ENCODE measurements at places on chromosomes 4 and X.

DNA sequence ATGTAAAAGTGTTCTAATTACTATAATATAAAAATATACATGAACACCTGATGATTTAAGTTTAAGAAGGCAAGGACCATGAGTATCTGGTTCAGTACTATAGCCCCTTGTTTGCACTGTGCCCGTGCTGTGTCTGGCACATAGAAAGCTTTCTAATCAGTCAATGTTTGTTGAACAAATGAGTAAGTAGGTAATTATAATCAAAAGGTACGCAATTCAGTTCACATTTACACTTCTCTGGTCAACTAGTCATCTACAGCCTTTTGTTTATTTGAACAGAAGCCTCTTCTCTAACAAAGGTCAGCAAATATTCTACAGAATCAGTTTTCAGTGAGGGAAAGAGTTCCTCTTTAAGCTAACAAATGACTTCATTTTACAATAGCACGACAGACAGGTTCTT, 523.3 kb downstream of the SMARCA1 start:
- DNase-seq: no peak

- no peak for DNase-seq
Measured at GRCh38 chr4:121072224-121073003, at the start of gene NDNF. Gene NDNF (minus strand): TSS chr4:121072535. CDS start chr4:121045837, 26,698 bp downstream.

GRCh38 chr4:17580969-17581368, 4.0 kb downstream of the LAP3 start:
- no peak for DNase-seq

DNA sequence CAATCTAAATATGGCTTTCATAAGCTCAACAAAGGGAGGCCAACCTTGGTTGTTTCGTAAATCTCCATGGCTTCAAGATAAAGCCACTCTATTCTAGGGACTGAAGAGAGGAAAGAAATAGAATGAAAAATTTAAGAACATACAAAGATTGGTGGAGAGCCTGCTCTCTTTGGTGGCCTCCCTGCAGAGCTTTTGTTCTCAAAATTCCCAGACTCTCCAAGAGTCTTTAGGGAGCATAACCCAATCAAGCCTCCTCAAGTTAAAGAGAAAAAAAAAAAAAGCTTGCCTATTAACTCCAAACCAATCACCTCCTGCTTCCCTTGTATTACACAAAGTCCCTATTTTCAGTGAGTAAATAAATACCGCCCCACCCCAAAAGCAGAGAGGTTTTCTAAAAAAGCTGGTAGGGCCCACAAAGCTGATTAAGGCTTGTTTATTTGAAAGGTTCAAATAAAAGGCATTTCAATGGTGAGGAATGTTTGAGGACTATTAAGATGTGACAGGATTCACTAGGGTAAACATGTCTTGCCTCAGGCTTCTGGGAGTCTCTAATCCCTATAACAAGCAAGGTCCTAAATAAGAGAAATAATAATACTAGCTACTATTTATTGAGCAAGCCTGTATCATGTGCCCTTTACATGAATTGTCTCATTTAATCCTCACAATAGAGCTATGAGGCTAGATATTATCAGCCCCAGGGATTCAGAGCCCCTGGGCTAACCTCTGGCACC, 71.6 kb downstream of the GPC3 start:
- DNase-seq: no peak

GRCh38 chr4:83651846-83652245, 115.9 kb downstream of the GPAT3 start:
- DNase-seq: no peak

DNA sequence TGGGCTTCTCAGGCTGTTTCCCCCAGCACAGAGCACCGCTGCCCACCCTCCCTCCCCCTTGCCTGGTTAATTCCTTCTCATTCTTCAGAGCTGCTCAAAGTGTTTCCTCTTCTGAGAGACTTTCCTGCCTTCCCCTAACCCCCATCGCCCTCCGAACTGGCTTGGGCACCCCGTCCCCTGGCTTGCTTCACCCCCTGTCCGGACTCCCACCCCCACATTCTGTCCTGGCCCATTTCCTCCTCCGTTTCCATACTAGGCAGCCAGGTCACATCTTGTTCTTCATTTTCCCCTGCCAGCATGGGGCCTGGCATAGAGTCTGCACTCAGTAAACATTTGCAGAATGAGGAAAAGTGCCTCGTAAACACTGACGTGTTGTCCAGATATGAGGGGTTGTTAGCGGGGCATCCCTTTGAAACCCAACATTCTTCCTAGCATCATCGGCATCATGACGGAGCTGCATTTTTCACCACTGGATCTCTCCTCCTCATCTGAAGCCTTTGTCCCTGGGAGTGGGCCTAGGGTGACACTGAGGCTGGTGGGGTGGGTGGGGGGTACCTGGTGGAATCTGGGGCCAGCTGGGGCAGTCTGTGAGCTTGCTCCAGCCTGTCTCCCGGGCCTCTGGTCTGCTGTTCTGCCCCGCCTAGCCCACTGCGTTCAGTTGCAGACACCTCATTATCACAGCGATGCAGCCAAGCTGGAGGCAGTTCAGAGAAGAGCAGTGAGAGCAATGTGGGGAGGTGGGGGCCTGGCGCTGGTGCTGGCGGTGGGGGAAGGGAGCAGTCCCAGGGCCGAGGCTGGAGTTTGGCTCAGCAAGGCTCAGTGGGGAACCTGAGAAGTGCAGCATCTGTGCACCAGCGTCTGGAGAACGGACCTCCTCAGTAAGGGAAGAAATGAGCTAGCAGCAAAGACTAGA, 149.4 kb upstream of the PJA1 start:
- no peak for DNase-seq

GRCh38 chr4:138816875-138817274, 198.7 kb upstream of the NOCT start:
- DNase-seq: no peak

DNA sequence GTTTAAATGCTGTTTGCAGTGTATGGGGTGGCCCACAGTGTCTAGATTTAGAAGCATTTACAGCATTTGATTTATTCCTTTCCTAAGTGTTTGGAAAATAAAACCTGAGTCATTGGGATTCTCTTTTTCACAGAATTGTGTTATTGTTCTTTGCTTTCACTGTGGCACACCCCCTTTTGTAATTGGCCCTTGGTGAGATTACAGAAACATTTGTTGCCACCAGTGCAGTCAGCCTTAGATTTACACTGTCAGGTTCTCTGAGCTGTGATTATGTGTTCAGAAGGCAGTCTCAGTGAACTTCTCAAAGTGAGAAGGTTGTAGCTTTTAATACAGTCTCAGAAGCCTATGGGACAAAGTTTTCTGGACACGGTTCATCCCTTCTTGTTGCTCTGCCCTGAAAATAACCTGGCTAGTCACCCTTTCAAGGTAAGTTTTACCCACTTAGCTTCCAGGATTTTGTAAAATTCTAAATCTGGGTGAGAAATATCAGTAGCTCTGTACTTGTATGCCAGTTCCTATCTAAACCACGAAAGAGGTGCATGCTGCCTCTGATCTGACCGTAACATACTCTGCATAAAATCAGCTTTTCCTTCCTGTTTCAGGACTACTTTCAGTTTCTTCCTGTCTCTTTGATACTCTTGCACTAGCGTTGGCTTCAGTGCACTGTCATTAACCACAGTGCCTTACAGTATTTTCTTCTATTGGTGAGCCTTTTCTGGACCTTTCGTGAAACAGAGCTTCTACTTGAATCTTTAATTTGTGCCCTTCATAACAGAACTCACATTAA, 12.6 kb downstream of the RUFY3 start:
- no peak for DNase-seq

- no peak for DNase-seq
Measured at GRCh38 chr4:16337936-16338335, 111.7 kb upstream of the TAPT1 start.

DNA sequence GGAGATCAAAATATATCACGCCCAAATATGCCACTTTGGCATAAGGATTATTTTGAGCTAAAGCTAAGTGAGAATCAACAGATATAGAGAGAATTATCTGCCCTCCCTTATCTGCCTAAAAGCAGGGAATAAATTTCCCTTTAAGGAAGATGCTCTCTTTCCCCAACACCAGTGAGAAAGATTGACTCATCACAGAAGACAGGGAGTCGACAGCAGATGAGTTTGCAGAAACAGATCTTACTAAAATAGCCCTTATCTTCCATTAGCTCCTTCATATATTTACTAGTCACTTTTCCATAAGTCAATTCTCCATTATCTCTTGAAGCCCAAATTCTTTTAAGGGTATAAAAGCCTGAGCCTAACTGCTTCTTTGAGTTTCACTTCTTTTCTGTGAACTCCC, 156.6 kb downstream of the CAMK2D start:
- no peak for DNase-seq

GRCh38 chrX:19889582-19890342, 2.4 kb upstream of the SH3KBP1 start:
- DNase-seq: no peak

- no peak for DNase-seq
Measured at GRCh38 chr4:93776386-93777080, 52.0 kb upstream of the ATOH1 start.

DNA sequence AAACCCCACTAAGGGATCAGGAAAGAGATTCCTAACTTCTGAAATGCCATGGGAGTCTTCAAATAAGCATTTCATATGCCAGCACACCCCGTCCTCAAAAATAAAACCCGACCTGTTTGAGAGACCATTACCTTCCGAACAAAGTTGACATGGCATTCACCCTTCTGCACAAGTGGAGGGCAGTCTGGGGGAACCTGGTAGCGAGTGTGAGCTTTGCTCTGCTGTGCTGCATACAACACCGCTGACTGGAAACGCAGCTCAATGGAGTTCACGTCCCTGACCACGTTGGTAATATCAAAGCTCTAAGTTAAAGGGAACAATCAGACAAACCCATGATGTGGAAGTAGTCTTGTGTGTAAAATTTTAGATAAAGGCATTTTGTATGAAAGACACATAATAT, 38.0 kb downstream of the MANBA start:
- no peak for DNase-seq

DNA sequence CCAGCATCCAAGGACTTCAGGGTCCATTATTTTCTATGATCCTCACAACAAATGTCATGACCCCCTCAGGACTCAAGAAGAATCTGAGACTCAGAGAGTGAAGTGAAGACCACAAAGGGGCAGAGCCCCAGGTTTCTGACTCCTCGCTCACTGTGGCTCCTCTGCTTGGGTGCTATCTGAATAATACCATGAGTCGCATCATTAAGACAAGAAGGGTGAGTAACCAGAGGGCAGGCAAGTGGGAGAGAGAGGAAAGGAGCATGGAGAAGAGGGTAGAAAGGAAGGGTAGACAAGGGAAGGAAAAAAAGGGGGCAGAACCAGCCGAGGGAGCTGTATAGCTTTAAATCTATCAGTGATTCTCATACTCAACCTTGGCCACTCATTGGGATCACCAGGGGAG, 15.5 kb upstream of the HSD17B10 start:
- no peak for DNase-seq

DNA sequence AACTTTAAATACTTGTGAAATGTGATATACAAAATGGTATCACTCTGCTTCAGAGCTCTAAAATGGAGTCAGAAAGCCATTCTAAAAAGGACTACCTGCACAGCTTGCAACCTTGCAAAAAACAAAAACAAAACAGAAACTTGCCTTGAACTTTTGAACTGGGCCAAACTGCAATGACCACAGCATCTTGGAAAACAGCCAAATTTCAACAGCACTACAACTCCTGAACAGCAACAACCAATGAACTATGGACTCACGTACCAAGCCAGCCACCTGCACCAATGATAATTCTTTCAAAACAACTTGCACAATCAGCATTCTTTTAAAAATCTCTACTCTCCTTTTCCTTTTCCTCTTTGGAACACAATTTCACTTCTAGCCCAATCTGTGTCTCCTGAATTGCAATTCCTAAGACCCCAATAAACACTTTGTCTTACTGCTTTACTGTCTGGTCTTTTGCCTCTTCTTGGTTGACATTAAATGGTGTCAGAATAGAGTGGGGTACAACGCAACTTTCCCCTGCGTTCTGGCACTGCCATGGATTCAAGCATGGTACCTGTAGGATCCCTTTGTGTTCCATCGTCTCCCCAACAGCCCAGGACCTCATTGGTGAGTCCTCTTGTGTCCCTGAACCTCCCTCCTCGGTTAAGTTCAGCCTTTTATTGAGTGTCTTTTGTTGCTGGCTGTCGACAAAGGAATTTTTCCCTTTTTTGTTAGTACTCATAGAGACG, 35.7 kb upstream of the FMR1 start:
- no peak for DNase-seq

- no peak for DNase-seq
Measured at GRCh38 chrX:118724365-118724764, 3.0 kb upstream of the IL13RA1 start.

- no peak for DNase-seq
Measured at GRCh38 chrX:108772549-108772948, 36.2 kb upstream of the IRS4 start.

DNA sequence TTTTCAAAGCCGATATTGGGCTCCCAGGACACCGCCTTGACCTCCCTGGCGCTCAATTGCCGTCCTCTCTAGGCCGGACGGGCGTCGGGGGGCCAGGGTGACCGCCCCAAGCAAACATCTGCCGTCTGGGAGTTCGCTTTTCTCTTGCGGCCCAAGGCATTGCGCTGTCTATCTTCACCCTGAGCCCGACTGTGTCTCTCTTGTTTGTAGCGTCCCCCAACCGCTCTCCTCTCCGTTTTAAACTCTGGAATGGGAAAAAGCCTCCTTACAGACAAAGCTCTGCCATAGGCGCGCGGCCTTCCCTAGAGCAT, 551 bp upstream of the ARX start:
- DNase-seq: no peak

DNA sequence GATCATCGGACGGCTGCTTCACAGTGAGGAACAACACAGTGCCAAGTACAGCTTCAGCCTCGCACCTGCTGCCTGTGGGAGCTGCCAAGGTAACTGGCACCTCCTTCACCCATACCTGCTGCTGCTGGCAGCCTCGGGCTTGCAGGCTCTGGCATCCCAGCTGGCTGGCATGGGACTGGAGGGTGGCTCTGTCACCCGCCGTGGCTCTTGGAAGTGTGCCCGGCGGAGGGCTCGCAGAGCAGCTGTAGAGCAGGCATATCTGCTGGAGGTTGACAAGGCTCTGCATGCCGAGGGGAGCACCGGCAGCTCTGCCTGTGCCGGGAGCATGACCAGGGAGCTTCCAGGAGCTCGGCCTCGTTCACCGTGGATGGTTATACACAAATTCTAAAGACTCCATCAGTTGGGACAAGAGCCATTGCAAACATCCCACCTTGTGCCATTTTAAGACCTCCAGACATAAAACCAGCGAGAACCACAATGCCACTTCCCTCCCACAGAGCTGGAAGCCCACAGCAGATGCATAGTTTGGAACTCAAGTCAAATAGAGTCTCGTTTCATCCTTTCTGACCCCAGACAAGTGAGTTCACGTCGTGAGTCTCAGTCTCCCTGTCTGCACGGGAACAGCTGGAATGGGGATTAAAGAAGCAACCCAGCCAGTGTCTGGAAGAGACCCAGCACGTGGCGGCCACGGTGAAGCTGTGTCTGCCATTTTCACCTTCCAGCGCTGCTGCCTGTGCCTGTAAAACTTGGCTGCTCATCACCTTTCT, 84.3 kb upstream of the PSAPL1 start:
- DNase-seq: no peak

DNA sequence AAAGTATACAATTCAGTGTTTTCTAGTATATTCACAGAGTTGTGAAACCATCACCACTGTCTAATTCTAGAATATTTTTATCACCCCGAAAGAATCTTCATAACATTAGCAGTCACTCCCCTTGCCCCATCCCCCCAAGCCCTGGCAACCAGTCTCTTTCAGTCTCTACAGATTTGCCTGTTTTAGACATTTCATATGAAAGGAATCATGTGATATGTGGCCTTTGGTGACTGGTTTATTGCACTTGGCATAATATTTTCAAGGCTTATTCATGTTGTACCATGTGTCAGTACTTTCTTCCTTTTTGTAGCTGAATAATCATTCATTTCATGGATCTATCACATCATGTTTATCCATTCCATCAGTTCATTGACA, 371.7 kb downstream of the AFF2 start:
- DNase-seq: no peak

Data from stimulated activated CD8-positive, alpha-beta memory T cell treated with anti-CD3 and anti-CD28 coated beads, Interleukin-7, amount 100 ng/mL, for 1 hour (primary cell).